Stimulated activated CD4-positive, alpha-beta T cell treated with anti-CD3 and anti-CD28 coated beads, Interleukin-4, amount 100 ng/mL, for 4 hours (primary cell): ENCODE measurements at places on chromosomes 5 and 9.

DNA sequence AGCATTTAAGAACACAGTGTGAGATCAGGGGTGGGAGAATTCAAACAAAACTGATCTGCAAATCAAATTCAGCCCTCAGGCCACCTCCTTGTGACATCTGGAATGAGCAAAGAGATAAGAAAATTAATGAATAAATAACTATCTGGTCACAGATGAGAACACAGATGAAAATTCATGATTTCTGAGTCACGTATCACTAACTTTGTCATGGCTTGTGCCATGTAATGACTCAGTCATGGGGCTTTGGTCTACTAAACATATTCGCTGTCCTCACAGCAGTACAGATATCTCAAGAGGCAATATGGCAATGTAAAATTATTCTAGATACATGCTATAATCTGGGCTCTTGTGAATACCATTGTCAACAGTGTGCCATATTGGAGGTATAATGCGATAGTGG, 274.4 kb downstream of the MAN2A1 start:
- DNase-seq: no peak

DNA sequence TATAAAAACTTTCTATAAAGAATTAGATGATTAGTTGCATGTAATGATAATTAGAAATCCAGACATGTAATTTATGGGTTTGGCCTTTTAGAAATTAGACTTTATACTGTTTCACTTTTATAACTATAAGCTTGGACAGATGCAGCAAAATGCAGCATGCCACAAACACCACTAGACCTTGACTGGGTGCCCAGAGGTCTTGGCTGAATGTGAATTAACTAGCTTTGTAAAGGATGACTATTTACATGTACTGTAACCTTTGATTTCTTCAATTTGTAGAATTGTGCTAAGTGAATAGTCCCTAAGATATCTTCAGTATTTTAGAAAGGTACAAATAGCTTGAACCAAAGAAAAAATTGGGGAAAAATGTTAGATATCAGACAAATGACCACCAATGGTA, 2168.1 kb downstream of the MAT2B start:
- no peak for DNase-seq

DNA sequence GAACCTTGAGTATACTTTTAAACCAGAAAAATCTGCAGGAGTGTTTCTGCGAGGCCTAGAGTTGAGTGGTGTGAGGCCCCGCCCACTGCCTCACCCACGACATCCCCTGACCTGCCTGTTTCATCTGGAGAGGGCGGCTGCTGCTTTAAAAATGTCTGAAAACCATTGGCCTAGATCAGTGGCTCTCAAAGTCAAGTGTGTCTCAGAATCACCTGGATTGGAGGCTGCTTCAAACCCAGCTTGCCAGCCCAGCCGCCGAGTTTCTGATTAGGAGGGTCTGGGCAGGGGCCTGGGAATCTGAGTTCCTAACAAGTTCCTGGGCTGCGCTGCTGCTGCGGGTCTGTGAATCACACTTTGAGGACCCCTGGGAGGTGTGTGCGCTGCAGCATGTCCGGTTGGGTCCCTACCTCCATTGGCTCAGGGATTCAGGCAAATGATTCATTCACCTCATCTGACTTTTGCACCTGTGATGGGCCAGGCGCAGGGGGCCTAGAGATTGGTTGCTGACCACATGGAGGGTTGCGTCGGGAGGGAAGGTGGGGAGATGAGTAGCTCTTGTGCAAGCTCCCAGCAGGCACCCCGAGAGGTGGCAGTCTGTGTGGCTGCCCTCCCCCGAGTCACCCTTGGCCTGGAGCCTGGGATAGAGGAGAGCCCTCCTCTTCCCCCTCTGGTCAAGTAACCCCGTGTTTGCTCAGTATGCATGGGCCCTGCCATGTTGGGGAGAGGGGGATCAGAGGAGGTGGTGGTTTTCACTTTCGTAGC, 27.6 kb upstream of the HMCN2 start:
- DNase-seq: no peak

- DNase-seq: no peak
Measured at GRCh38 chr5:104513121-104513602, 950.6 kb upstream of the NUDT12 start.

DNA sequence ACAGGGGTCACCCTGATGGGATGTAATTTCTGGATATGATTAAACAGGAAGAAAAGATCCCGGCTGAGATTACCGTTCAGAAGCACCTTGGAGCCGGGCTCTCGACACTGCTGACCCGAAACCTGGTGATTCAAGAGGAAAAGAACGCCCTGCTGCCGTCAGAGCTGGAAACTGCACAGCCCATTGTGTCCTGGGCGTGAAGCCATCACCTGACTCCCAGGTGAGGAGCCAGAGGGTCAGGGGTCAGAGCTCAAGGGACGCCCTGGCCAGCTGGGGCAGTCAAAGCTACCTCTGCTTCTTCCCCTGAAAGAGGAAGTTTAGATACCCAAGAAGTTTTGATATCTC, 17.8 kb upstream of the SLC12A7 start:
- no peak for DNase-seq

GRCh38 chr9:98391406-98391805, 136.0 kb upstream of the TBC1D2 start:
- no peak for DNase-seq
